ENCODE measurements at places on chromosomes 16 and 17.

DNA sequence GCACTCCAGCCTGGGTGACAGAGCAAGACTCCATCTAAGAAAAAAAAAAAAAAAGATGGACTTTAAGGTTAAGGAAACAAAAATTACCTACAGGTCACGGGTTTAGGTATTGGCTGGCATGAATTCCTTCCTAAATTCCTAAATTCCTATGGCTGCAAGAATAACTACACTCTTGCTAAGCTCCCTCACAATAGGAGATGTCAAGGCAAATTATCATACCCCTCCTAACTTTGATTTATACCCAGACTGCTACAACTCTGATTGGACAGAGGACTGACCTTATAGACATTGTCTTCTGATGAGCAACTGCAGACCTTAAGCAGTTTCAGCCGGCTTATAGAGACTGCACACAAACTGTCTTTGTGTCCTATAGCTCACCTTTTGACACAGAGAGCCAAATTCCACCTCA lies 25.1 kb upstream of the TMC7 start:
- DNase-seq, result no peak

DNA sequence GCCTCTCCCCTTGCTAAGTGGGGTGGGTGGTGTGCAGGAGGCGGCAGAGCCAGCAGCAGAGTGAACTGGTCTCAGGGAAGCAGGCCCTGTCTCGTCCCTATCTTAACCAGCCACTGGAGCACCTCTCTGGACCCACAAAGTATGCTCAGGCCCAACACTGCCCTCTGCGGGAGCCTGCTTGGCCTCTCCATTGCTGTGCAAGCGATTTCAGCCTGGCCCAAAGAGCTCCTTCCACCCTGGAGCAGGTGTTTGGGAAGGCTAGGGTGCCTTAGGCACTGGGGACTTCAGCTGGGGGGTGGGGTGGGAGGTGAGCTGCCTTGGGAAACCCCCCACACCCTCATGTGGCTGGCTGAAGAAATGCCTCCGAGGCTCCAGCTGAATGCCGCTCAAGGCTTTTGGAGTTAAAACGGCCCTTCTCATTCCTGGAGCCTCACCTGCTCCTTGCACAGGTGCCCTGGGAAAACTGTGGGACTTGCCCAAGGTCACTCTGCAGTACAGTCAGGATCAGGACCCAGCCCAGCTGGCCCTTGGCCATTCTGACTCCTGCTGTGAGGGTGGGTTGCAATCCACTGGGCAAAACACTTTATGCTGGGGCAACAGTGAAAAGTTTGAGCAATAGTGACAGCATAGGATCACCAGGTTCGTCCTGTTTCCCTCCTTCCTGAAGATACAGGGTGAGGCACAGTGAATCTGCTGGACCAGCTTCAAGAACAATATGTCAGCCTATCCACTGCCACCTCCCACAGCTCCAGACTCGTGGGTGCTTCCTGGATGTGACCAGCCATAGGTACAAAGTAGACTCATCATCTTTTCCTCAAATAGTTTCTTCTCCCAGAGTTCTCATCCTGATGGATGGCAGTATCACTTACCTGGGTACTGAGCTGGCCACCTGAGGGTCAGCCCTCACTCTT lies 5.9 kb upstream of the UBE2O start:
- DNase-seq, result no peak

GRCh38 chr16:381789-382717 lies at the start of gene PGAP6:
TSS of gene PGAP6 (minus strand) at chr16:381978. CDS start at chr16:381821, 157 bp downstream.
- DNase-seq, result no peak

DNA sequence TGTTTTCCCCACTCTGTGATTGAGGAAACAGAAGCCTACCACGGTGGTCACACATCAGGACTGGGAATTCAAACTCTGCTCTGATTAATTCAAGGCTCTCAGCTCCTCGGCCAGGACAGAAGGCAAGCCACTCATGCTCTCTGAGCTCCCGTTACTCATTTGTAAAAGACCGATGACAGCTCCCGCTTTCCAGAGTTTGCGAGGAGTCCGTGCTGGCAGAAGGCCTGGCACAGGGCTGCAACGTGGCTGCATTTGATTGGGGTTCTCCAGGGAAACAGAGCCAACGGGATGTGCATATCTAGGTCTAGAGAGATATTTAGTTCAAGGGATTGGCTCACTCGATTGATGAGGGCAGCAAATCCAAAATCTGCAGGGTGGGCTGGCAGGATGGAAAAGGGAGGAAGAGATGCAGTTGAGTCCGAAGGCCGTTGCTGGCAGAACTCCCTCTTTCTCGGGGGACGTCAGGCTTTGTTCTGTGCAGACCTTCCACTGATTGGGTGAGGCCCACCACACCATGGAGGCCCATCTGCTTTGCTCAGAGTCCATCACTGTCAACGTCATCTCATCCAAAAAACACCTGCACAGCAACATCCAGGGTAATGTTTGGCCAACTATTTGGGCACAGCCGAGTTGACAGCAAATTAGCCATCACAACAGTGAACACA lies 215.5 kb upstream of the RPL38 start:
- DNase-seq, result no peak

GRCh38 chr16:31229501-31229900 lies 12.6 kb upstream of the PYDC1 start:
- no peak for DNase-seq

DNA sequence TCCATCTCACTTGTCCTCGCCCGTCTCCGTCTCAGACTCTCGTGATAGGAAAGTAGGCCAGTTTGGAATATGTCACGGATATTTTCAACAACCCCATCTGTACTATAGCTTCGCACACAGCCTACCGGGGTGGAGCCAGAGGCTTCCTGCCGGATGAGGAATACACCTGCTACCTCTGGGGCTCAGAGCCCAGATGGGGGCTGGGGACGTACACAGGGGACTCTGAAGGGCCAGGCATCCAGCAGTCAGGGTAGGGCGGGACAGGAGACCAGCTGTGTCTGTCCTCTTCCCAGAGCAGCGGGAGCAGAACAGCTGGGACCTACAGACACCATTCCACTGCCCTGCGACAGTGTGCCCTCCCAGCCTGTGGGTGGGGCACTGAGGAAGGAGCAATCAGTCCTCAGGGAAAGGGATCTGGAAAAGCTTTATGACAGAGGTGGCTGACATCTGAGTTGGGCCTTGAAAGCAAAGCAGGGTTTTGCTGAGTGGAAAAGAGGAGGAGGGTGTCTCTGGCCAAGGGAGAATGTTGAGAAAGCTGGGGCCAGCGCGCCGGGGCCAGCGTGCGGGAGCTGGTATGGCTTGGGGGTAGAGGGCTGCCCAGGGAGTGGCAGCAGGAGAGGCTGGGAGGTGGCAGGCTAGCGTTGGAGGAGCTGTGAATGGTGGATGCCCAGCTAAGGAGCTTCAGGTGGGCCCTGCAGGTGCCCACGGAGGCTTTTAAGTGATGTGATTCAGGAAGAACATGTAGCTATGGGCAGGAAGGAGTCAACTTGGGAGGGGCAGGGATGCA lies 11.5 kb upstream of the SRCIN1 start:
- DNase-seq, result peak; percentile 75

GRCh38 chr16:1105888-1106620 lies 10.0 kb upstream of the C1QTNF8 start:
- DNase-seq, result no peak

DNA sequence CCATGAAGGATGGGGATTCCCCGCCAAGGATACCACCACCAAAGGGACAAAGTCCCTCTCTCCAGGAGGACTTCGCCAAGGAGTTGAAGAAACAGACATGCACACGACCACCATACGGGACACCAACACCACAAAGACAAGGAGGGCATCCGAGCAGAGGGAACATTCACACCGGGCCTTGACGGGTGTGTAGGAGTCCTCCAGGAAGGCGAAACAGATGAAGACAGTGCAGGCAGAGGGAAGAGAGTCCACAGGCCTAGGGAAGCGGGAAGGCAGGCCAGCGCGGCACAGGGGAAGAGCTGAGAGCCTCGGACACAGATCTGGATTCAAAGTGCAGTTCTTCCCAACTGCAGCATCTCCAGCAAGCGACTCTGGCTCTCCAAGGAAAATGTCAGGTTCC lies 10.8 kb downstream of the COTL1 start:
- no peak for DNase-seq

DNA sequence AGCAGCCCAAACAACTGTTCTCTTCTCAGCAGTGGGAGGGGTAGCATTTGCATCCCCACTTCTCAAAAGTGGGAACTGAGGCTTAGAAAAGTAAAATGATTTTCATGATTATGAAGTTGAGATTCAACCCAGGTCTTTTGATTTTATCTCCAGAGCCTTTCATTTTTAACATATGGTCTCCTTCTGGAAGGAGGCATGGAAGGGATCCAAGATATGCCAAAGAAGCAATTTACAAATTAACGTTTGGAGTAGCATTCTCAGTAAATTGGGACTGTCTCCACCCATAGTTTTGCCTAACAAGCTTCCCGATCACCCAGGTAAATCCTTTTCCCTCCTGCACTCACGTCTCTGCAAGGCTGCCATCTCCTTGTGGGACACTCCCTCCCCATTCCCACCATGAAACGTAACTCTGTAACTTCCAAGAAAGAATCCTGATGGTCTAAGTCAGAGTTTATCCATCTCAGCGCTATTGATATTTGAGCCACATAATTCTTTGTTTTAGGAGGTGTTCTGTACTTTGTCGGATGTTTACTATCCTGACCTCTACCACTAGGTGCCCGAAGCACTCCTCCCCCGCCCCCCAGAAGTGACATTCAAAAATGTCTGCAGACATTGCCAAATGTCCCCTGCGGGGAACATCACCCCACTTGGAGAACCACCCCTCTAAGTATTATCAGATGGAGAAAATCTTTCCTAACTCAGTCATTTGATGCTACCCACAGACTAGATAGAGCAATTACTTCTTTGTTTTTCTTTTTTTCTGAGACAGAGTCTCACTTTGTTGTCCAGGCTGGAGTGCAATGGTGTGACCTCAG lies 32.9 kb upstream of the NFAT5 start:
- no peak for DNase-seq

DNA sequence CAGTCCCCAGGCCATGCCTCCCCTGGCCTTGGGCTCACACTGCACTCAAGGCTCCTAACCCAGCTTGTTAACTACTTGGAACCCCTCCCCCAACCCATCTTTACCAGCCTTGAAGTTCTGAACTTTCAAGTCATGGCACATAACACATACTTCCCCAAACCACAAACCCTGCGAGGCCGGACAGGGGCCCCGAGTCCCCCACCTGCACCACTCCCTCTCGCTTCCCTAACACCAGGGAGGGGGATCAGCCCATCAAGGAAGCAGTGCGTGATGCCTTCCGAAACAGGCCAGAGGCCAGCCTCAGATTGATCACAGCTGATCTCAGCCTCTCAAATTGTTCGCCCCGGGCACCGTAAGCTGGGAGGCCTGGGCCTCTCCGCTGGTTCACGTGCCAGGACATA lies 3.0 kb upstream of the NLRC3 start:
- no peak for DNase-seq

- DNase-seq, result no peak
These were observed 431 bp downstream of the SLFN11 start for GRCh38 chr17:35372846-35373533.

GRCh38 chr17:21548236-21548635 lies 144.1 kb upstream of the KCNJ18 start:
- DNase-seq, result no peak

DNA sequence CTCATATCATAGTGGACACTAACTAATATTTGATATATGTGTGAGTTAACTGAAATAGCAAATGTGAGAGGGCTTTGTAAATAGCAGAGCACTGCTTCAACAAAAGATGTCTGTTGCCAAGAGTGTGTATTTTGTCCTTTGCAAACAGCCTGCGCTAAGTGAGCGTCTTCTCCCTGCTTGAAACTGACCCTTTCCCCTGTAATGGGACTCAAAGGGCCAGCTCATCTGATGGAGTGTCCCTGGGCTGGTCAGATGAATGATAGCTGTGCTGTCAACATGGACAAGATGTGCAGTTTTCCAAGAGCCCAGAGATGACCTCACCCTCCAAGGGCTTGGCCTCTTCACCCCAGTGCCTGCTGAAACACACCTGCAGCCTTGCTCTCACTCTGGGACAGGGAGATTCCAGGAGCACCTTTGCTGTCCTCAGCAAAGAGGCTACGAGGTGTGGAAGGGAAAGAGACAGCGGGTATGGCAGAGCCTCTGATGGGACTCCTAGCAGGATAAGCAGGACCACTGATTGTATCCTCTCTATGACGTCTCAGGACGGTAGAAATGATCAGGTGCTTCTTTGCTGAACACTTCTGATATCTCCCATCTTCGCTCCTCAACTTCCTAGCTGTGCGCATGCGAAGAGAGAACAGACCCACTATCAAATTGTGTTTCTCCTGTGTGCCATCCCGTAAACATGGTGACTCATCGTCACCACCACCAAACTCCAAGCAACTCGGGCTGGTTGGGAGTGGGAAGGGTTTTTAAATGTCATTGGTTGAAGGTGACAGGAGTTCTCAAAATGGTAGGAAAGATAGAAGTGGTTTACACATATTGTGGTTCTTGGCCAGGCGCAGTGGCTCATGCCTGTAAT lies 35.8 kb upstream of the TBX2 start:
- no peak for DNase-seq

- no peak for DNase-seq
These were observed 84.8 kb downstream of the MAP2K6 start for GRCh38 chr17:69499318-69499717.

- no peak for DNase-seq
These were observed 9.4 kb downstream of the C17orf100 start for GRCh38 chr17:6660805-6661463.

DNA sequence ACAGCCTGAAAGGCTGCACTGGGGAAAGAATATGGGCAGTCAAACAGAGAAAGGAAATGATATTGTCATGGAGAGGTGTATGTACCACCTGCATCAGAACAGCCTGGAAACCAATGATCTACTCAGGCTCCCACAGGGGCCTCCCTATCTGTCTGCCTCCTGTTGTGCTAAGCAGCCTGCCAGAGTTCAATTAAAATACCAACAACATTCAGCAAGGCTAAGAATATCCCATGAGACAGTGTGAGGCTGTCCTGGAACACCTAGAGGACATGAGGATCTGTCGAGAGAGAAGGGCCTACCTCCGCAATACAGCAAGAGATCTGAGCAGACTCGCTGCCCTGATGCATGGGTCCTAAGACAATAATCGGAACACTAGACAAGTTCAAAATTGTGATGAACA lies 8.4 kb downstream of the FXR2 start:
- DNase-seq, result no peak

DNA sequence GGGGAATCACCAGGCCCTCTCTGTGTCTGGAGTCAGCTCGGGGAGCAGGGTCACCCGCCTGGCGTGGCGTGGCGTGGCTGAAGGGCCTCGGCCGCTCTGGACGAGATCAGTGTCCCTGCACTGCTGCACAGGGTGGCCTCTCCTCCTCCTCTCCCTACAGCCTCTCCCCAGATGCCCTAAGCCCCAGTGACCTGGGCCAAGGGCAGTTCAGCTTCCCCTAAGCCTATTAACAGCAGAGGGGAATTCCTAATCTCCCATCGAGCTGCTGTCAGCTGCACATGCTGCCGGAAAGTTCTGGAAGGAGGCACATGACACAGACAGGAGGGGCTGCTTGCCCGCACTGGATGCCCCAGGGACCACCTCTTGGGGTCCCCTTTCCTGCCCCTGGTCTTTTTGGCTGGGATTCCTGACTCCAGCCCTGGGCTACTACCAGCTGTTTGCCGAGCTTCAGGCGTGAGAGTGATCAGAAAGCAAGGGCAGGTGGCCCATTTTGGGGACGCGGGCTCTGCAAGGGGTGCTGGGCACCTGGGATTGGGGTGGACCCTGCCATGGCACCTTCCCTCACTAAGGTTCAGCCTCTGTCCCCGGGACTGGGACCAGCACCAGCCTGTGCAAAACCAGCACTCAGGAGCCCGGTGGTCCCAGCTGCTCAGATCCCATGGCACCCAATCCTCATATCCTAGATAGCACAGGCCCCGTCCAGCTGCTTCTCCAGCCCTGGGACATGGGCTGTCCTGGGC lies 794 bp downstream of the PDE6G start:
- DNase-seq, result no peak

- no peak for DNase-seq
These were observed 25.1 kb downstream of the MINK1 start for GRCh38 chr17:4858068-4858881.

Data from NCI-H1694 treated with DMSO at 0.1 percent for 48 hours (cell line).